ENCODE measurements at places on chromosomes 2 and 18. TPM values are rescaled to one million over a fixed set of nuclear protein-coding genes. Genes with fewer than 3 reads are reported as not detected.

SCTR gene
- not detected for total RNA-seq

GPR35 gene
- total RNA-seq, result 5.7 TPM

B4GALT6 gene
- total RNA-seq, result 0.91 TPM

MFSD6 gene
- 39.0 TPM for total RNA-seq

PLEKHB2 gene
- total RNA-seq, result 73.0 TPM

GNAL gene
- 0.25 TPM for total RNA-seq

STK17B gene
- 367 TPM for total RNA-seq

TRIM43 gene
- 0.43 TPM for total RNA-seq

ANKRD30B gene
- not detected for total RNA-seq

ASB1 gene
- total RNA-seq, result 31.3 TPM

SFXN5 gene
- total RNA-seq, result 4.3 TPM

NGEF gene
- 0.48 TPM for total RNA-seq

ARL4C gene
- total RNA-seq, result 445 TPM

SPP2 gene
- not detected for total RNA-seq

CNGA3 gene
- total RNA-seq, result not detected

NAPG gene
- total RNA-seq, result 35.8 TPM

ARL5A gene
- total RNA-seq, result 50.6 TPM

IL1RN gene
- 2.6 TPM for total RNA-seq

COLEC11 gene
- not detected for total RNA-seq

DTNA gene
- not detected for total RNA-seq

SLC20A1 gene
- 152 TPM for total RNA-seq

STARD6 gene
- not detected for total RNA-seq

CCDC102B gene
- 1.0 TPM for total RNA-seq

NEB gene
- total RNA-seq, result 0.38 TPM

POTEI gene
- not detected for total RNA-seq

TUBB8B gene
- total RNA-seq, result not detected

MAP3K19 gene
- not detected for total RNA-seq

HK2 gene
- 36.8 TPM for total RNA-seq

RASGRP3 gene
- total RNA-seq, result 8.4 TPM

SERPINB12 gene
- total RNA-seq, result not detected

AQP12B gene
- total RNA-seq, result not detected

MITD1 gene
- 67.3 TPM for total RNA-seq

UGT1A7 gene
- total RNA-seq, result not detected

CYS1 gene
- 0.40 TPM for total RNA-seq

TLX2 gene
- 2.6 TPM for total RNA-seq

GDF7 gene
- total RNA-seq, result not detected

TIGD1 gene
- 7.8 TPM for total RNA-seq

CROCC2 gene
- not detected for total RNA-seq

C2orf66 gene
- total RNA-seq, result 0.33 TPM

AGXT gene
- total RNA-seq, result not detected

SLC9A4 gene
- 0.10 TPM for total RNA-seq

ZNF804A gene
- not detected for total RNA-seq

NOSTRIN gene
- total RNA-seq, result not detected

PTPRN gene
- total RNA-seq, result 0.28 TPM

Measured in activated CD4-positive, alpha-beta memory T cell treated with anti-CD3 and anti-CD28 coated beads, Interleukin-2, amount 10 ng/mL, durations not matched to agents 7 days and 5 days (primary cell).